ENCODE measurements at places on chromosomes 3 and 15.

DNA sequence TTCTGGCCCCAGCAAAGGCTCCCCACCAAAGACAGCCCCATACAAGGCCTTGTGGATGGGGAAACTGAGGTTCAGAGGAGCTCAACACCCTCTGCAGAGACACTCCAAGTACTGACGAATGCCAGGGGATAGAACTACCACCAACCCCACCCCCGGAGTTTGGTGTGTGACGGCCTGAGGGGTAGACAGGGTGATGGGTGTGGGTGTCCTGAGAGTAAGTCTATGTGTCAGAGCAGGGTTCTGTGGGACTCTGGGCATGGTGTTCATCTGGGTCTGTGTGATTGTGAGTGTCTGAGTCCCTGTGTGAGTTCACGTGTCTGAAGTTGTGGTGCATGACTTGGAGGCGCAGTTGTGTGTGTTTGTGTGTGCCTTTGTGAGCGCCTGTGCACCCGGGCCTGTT lies 7.4 kb downstream of the PTH1R start:
- DNase-seq = no peak

GRCh38 chr3:120673116-120673515 lies 8.9 kb downstream of the HGD start:
- DNase-seq = peak; percentile 89

- DNase-seq = no peak
Observed at GRCh38 chr15:100175406-100176114, 166.2 kb downstream of the ADAMTS17 start.

DNA sequence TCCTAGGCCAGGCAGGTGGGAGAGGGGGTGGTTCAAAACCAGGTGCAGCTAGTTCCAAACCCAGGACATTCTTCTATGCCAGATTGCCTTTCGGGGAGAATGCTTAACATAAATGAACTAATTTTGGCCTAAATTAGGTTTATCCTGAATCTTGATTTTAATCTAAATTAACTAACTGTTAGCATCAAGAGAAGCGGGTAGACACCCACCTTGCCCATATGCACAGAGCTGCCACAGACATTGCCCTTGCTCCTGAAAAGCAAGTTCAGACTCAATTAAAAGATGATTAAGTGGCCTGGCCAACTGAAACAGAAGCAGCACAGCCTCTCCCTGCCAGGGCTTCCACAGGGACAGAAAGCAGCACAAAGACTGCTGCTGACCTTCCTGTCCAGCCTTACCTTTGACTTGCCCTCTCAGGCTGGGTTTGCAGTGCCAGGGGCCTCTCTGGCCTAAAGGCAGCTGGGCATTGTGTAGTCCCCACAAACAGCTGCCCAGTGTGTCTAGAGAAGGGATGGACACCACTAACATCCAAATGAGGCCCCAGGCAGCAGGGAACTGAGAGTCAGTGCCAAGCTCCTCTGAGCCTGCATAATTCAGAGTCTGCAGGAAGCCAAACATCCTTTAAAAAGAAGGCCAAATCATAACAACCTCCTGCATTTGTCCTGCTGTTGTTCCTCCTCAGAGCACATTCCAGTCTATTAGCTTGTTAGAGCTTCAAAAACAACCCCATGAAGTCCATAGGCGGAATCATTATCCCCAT lies 15.4 kb upstream of the OXTR start:
- no peak for DNase-seq

GRCh38 chr3:97967966-97968365 lies 4.3 kb downstream of the RIOX2 start:
- no peak for DNase-seq

DNA sequence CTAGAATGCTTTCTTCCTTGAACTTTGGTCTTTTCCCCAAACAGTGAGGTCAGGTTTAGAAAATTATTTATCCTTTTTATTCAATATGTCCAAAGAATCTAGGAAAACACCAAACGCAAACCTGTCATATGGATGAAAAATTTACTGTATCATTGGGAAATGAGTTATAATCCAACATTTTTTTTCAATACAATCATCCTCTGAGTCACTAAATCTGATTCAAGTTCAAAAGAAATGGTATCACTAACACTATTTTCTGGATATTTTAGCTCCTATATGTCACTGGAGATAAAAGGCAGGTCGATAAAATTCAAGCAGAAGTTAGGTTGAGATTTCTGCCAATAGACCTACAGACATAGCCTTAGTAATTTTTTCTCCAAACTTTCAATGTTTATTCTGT lies 591.6 kb upstream of the AGTR1 start:
- DNase-seq = no peak

DNA sequence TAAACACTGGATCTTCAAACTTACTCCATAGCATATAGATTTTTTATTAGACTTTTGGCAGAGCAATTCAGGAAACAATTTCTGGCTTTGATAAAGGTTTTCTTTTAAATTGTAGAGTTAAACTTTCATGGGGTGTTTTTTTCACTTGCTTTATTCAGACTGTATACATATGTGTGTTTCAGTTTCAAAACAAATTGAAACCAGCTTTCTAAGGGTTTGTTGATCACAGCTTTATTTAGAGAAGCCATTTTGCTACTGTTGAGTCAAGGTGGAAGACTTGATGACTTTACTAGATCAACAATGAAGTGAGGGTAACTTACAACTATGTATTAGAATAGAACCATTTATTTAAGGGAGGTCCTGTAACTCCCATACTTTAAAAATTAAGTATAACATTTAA lies 6.2 kb downstream of the UBE2E1 start:
- no peak for DNase-seq

- DNase-seq = no peak
Observed at GRCh38 chr15:32737304-32737703, 19.5 kb downstream of the GREM1 start.

DNA sequence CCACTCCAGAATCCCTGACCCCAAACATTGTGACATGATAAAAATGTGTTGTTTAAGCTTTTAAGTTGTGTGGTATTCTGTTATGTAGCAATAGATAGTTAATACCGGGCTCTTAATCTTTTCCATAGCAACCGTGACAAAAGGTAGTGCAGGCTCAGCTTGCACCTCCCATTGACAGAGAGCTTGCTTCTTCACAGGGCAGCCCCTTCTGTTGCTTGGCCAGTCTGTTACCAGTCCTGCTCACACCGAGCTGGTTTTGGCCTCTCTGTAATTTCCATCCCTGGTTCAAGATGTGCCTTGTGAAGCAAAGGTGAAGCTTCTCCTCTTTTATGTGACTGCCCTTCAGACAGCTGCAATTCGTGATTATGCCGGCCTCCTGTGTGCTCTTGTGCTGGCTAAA lies 86.9 kb downstream of the CRYGS start:
- no peak for DNase-seq

DNA sequence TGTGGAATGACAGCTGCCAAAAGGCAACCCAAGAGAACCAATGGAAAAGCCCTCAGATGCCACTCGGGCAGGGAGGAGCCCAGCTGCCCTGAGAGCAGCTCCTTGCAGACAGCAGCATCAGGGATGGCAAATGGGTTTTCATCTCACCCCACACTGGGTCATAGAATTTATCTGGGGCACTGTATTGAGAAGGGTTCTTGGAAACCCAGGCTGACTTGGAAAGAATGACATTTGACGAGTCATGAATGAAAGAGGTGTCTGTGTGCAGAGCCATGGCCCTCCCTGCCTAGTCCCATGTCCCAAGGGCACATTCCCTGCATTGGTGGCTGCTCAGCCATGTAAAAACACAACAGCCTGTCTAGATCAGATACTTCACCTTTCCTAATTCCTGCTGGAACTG lies 157.9 kb upstream of the BHLHE40 start:
- DNase-seq = no peak

DNA sequence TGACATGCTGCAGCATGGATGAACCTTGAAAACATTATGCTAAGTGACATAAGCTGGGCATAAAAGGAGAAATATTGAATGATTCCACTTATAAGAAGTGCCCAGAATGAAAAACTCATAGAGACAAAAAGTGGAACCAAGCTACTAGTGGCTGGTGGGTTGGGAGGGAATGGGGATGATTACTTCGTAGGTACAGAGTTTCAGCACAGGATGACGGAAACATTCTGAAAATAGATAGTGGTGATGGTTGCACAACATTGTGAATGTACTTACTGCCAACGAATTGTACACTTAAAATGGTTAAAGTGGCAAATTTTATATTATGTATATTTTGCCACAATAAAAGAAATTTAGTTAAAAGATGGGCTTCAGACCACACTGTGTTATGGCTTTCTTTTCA lies 93.6 kb downstream of the RPLP1 start:
- DNase-seq = no peak

DNA sequence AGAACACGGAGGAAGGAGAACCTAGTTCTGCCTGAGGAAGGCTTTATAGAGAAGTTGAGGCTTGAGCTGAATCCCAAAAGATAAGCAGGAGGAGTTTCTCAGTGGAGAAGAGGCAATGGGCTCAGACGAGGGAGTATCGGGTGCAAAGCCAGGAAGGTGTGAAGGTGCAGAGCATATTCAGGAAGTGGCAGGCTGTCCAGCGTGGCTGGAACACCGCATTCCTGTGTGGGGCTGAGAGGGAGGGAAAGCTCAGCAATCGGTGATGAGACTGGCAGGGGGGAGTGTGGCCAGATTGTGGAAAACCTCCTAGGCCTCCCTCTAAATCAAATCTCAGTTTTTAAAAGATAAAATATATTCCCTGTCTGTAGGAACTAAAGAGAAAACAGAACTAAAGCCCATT lies 63.0 kb downstream of the ARHGAP31 start:
- DNase-seq = no peak

Data from NCI-H524 (cell line).